T-helper 9 cell (primary cell): ENCODE measurements at places on chromosomes 11 and 22.
A peak's percentile ranks its signal among the peaks of the same experiment; 100 is the strongest.

DNA sequence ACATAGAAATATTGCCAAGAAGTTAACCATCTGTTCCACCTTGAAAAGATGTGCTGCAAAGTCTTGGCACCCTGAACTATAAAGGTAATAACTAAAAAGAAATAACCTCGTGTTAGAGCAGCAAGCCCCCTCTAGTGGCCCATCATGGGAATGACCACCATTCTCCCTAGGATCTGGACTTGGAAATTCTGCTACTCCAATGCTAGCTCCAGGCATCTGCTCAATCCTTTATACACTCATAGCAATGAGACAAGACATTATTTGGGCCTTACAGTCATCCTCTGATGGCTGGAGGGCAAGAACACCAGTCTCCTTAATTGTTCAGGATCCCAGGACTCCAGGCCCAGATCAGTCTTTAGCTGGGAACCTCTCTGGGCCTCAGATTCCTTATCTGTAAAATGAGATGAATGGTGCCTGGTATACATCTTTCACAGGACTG lies 76.0 kb downstream of the CWC15 start:
- DNase-seq, result peak; percentile 6

DNA sequence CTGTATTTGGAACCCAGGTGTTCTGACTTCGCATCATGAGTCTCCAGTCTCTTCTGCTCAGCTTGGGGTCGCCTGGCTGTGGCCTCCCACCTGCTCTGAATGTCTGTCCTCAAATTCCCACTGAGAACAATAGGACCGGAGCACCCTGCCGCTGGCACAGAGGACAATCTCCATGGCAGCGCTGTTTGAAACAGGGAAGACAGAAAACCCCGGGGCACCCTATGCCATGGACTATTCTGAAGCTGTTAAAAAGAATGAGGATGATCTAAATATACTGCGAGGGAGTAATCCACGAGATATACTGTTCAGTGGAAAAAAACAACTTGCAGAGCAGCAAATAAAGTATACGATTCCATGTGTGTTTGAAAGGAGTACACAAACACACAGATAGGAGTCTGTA lies 415.6 kb upstream of the NARS2 start:
- no peak for DNase-seq

- peak; percentile 62 for DNase-seq
These were observed 11.4 kb downstream of the IGSF9B start for GRCh38 chr11:133945087-133945974.

GRCh38 chr22:27554841-27555456 lies 246.6 kb downstream of the MN1 start:
- no peak for DNase-seq

DNA sequence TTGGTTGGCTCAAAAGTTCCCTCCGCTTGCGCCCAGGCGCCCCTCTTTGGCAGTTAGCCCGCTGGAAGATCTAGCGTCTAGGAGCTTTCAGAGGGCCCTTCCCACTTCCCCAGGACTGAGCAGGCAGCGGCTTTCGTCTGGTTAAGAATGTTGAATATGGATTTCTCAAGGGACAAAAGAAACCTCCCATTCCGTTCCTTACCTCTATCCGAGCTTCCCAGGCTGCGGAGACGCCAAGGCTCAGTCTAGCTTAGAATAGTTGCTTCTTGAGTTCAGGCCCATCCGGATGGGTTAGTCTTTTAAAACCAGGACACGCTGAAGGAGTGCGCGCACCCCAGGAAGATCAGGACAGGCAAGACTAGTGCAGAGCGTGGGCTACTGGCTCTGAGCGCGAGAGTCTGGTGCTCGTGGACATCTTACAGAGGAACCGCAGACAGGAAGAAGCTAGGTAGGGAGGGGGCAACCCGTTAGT lies 1.6 kb downstream of the NELL1 start:
- no peak for DNase-seq

DNA sequence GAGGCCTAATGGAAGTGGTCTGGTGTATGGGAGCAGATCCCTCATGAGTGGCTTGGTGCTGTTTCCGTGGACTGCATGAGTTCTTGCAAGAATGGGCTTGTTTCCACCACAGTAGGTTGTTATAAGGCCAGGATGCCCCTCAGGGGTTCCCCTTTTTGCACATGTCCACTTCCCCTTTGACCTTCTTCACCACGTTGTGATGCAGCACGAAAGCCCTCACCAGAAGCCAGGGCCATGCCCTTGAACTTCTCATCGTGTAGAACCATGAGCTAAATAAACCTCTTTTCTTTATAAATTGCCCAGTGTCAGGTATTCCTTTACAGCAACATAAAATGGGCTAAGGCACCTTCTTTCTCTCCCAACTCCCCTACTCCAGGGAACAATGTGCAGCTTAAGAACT lies 2.8 kb upstream of the NARS2 start:
- DNase-seq, result no peak

DNA sequence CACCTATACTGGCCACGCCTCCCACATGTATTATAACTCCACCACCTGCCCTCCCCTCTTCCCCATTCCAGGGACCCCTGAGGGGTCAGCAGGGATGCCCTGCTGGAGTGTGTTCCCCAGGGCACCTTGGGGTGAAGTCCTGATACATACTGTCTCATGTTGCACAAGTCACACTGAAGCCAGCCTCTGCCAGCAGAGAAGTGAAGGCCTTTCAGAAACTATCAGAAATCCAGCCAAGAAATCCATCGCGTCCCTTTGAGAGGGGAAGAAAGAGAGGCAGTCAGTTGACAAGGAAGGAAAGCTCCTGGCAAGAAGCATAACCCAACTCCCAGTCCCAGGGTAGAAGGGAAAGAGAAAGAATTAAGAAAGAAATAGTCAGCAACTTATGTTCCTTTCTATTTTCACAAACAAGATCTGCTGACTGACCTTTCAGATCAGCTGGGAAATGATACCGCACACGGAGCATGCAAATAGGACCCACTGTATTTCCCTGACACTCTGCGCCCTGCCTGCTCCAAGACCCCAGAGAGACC lies 45.2 kb downstream of the SC5D start:
- DNase-seq, result no peak

GRCh38 chr11:12524865-12525264 lies 147.5 kb downstream of the PARVA start:
- DNase-seq, result no peak

DNA sequence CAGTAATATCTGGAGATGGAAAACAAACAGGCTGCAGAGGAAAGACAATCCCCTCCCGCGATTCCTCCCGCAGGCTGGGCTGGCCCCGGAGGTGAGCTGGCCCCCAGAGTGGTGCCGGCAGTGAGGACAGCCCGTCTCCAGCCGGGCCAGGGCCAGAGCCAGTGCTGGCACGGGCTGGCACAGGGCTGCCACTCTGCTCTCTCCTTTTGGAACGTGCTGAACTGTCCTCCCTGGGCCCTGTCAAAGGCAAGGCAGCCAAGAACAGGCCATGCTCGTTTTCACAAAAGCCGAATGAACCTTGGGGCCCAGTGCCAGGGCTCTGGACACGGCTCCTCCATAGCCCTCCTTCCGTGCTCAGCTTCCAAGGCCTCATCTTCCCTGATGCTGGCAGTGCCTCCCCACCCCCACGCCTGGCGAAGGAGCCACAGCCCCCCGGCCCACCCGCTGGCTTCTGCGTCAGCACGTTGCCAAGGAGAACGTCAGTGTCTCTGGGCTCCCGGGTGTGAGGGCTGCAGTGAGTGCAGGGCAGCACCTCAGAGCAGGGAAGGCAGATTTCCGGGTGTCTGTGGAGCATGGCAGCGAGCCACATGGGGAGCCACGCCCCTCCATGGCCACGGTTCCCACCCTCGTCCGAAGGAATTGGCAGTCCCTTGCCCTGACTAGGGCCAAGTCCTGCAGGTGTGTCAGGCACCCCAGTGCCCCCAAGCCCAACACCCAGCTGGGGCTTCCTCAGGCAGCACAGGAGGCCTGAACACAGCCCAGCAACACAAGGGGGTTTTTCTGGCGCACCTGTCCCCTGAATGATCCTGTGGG lies 28.6 kb downstream of the GNAZ start:
- no peak for DNase-seq

DNA sequence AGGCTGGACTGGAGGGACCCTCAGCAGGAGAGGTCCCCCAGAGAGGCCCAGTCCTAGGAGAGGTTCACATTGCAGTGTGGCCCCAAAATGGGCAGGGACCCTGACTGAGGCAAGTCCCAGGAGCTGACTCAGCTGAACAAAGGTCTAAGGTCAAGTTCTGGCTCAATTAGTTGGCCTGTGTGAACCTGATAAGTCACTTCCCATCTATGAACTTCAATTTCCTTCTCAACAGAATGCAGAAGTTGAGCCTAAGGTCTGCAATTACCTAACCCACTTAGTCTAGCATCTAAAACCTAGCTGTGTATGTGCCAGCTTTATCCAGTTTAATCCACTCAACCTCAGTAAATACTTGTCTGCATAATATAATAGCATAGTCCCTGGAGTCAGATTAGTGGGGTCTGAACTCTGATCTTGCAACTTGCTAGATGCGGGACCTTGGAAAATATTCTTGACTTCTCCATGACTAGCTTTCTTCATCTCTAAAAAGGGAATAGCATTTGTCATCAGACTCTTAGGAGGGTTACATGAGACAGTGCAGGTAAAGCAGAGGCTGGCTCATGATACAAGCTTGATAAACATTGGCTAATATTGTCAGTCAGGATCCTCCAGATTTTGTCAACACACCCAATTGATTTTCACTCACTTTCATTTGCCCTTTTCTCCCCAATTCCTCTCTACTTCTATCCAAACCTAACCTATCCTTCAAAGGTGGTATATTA lies 465.5 kb downstream of the INSC start:
- DNase-seq, result no peak

DNA sequence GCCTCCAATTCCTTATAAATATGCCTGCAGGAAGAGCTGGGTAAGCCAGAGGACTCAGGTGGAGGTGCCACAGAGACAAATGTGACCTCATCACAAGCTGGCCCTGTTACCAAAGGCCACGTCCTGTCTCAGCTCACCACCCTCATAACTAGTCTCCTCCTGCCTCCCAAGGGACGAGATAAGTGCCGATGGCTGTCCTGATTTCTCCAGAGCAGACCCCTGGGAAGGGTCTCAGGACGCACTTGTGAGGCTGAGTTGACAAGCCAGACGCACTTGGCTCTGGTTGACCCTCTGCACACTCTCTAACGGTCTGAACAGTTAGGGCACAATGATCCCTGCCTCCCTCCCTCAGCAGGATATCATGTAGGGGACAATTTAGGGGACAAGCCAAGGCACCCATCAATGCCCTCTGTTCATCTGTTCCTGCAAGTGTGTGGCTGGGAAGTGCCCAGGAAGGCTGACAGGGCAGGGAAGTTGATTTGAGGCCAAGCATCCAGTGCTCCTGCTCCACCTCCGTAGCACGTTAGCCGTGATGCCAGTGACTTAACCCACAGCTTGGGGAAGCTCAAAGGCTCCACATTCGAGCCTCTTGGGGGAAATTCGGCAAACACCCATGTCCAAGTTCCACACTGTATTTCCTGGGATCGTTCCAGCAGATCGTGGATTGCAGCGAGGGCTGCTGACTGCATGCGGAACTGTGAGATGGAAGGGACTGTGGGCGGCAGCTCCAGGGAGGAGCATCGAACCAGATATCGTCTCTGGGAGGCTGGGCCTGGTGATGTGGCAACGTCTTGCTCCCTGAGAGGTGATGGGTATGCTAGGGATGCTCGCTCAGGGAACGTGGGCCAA lies 2.8 kb downstream of the SMIM38 start:
- no peak for DNase-seq

GRCh38 chr11:20444535-20444934 lies 57.0 kb downstream of the PRMT3 start:
- DNase-seq, result no peak

DNA sequence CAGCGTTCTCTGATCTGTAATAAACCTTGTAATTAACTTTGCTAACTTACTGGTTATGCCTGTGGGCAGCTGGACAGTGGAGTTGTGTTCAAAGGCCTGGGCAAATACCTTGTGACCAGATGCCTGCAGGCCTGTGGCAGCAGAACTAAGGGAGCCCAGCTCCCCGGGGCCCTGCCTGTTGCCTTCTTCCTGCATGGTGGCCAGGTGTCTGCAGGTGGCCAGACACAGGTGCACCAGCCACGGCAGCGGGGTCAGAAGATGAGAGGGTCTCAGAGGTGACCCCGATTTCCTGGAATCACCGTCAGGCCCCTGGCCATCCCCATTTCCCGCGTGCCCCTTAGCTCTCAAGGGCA lies 127.2 kb downstream of the OSBP2 start:
- DNase-seq, result no peak
